ENCODE measurements at places on chromosomes 4 and X.

DNA sequence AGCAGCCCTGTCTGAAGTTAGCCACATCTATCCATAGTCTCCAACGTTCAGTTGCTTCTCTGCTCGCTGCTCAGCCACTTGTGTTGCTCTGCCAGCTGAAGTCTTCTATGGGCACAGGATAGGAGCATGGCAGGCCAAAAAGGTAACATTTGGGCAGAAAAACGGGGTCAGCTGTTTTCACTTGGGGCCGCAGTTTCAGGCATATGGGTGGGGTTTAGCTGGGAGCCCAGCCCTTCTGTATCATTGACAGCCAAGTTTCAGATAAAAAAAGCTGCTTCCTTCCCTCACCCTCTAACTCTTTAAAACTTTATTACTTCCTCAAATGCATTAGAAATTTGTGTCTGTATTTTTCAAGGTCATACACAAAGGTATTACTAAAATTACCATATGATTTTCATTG is 18.4 kb upstream of the MANBA start:
- DNase-seq, result no peak

GRCh38 chr4:53703267-53703655 is 112.0 kb upstream of the LNX1 start:
- DNase-seq, result no peak

GRCh38 chr4:187204389-187204918 is 480.8 kb upstream of the FAT1 start:
- DNase-seq, result no peak

DNA sequence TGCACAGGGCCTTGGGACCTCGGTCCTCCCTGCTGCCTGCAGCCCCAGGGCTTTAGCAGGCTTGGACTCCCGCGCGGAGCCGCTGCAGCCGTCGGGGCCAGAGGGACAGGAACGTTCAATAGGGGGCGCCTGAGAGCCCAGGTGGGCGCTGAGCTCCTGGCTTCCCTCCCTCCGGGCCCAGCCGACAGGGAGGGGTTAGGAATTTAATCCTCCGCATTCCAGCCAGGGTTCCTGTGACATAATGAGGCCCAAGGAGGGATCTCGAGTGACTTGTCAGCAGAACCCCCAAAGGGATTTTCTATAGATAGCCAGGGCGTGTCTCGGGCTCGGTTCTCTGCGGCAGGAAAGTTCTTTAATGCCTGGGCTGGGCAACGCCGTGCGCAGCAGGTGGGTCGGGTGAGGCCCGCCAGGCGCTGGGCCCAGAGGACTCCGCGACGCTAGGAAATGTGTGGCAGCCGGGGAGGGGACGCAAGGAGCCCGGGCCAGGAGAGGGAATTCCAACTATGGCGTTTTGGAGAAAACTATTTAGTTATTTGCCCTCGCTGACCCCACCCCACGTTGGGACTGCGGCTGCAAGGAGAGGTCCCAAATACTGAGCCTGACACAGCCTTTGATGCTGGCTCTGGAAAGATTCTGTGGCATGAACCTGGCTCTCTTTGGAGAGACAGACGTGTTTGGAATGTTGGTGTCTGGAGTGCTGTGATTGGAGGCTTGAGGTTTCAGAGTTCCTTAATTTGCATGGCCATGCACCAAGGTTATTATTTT is 285.2 kb upstream of the GATB start:
- DNase-seq, result no peak

GRCh38 chr4:188110741-188111471 is 1.5 kb upstream of the TRIML2 start:
- no peak for DNase-seq

GRCh38 chr4:35189988-35190613 is 1054.2 kb downstream of the ARAP2 start:
- no peak for DNase-seq

DNA sequence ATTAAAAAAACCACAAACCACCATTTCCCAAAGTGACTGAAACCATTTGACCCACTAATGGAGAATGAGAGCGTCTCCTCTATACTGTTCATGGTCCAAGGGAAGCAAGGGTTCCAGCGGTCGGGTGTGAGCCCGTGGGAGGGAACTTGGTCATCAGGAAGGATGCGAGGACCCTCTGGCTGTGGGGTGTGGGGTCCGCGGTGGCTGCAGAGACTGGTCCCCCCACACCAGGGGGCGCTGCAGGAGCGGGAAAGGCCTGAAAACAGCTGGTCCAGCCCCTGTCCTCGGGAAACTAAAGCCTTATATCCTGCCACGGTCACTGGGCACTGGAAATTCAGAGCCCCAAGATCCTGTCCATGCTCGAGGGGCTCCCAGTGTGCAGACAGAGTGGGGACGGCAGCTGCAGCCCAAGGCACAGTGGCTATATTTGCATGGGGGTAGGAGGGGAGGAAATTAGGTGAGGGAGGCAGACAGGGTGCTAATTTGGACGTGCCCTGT is 4.3 kb downstream of the BLOC1S4 start:
- DNase-seq, result no peak

DNA sequence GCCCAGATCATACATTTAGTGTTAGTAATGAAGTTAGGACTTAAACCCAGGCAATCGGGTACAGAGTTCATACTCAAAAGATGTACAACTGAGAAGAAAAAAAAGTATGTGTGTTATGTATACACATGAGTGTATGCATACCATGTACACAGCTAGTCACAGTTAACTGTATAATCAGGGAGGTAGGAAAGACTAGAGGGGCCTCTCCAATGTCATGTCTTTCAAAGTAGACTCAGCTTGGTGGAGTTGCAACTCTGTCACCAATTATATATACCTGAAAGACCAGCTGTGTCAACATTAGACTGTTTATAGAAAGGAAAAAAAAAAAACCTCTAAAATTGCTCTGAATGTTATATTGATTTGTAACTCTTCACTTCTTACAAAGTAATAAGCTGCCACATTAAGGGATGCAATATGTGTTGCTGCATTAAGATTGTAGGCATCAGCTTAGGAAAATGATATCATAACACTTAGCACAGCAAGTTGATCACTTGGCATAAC is 167.5 kb downstream of the DCTD start:
- no peak for DNase-seq

DNA sequence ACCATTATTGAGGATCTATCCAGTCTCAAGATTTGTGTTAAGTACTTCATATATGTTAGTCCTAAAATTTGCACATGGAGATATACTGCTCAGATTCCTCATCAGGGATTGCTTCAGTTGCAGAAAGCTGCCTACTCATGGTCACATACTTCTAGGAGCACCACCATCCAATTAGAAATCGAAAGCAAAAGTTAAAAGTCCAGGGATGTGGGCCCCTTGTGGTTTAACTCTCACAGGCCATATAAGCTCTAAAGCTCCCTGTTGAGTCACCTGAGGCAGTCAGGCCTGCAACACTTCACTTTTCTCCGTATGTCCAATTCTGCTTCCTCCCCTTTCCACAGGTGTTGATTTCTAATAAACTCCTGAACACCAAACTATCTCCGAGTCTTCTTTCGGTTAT is 84.2 kb downstream of the CNOT6L start:
- DNase-seq, result no peak

DNA sequence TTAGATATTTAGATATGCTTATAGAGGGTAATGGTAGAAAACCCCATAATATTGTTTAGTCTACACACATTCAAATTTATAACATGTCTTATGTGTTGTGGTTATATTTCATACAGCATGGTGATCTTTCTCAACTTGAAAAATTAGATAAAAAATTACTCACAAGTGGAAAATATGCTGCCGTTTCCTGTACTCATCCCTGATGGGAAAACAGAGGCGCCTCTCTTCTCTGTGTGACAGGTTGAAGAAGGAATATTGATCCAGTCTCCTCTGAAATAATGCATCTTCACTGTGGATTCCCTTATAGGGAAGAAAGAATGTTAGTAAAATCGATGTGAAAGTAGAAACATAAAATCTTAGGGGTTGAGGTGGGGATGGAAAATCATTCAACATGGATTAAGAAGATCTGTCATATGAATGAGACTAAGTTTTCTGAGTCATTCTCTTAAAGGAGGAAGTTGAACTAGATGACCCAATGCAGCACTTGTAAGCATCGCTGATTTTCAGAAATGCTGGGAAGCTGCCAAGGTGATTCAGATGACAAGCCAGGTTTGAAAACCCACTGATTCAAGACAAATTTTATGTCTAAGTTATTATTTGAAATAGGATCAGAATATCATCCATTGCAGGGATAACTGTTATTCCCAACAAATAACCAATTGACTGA is 70.7 kb downstream of the ANKRD50 start:
- no peak for DNase-seq

DNA sequence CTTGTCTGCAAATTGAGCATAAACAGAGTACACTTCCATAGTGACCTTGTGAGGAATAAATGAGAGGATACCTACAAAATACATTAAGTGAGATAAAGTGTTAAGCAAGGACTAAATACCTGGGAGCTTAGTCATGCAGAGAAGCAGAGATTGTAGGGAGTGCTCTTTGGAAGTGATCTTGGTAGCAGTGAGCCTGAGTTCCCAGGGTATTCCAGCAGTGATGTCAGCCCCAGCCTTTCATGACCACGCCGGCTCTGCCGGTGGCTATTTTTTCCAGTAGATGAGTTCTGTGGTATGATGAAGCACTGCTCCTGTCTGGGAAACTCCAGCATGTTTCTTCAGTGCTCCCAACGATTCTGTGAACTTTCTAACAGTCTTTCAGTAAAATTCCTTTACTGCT is 391.5 kb upstream of the IGFBP7 start:
- DNase-seq, result peak; percentile 71

DNA sequence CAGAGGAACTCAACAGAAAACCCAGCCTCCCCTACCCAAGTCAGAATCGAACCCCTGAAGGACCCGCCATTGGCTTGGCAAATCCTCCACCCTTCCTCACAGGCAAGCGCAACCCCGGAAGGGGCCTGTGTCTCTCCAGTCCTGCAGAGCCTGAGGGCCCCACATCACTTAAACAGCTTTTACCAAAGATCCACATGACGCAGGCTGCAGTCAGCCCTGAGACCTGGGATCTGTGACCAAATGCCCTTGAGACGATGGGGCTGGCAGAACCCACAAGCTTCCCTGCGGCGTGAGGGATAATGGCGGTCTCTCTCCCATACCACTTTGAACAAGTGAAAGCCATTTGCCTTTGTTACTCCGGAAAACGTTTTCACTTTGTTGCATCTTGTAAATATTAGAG is 54.9 kb downstream of the ACOX3 start:
- no peak for DNase-seq

DNA sequence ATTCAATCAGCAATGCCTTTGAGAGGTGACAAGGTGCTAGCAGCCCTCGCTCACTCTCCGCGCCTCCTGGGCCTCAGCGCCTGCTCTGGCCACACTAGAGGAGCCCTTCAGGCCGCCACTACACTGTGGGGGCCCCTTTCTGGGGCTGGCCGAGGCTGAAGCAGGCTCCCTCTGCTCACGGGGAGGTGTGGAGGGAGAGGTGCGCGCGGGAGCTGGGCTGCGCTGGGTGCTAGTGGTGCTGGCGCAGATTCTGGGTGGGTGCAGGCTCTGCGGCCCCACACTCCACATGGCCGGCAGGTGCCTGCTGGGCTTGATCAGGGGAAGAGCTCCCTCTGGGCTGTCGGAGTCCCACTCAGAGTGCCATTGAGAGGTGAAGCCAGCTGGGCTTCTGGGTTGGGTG is 351.0 kb downstream of the GASK1B start:
- no peak for DNase-seq

DNA sequence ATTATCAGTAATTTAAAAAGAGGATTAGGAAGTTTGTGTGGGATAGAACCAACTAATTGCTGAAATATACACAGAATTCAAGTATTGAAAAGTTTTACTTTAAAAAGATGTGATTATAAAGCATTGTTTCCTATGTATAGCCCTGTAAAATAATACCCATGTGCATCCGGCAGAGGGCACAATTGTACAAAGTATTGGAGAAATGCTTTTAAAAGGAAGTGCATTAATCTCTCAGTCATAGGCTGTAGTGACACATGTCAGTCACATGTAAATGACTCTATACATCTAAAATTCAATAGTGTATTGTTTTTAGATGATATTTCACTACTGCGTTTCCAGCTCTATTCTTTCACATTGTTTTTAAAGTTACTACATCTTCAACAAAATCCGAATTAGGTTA is 9.7 kb upstream of the GEMIN8 start:
- DNase-seq, result no peak

DNA sequence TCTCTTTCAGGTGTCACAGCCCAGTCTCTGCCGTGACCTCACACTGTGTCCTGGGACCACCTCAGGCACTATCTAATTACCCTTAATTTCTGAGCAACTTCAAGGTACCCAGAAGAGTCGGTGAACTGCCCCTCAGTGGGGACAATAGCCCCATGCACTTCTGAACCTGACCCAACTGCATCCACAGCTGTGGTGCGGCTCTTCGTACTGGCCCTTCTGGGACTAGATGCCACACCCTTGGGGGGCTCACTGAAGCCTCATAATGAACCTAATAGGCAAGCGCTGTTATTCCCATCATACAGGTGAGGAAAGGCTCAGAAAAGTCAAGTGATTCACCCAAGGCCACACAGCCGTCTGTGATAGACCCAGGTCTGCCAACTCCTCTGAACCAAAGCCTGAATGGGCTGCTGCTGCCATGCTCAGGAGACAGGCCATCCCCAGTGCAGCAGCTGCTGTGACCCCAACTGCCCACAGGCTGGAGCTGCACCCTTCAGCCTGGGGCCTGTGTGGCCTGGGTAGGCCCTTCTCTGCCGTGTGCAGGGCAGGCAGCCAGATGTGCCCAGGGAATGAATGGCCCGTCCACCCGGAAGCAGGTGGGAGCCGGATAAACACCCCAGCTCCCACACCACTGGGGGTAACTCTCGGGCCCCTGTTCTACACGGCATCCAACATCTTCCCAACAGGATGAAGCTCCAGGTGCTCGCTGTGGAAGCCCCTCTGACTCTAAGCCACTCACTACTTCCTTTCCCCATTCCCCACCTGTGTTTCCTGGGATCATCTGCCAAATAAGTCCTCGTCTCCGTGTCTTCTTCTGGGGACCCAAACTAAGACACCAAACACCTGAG is 35.9 kb downstream of the HMX1 start:
- DNase-seq, result no peak

GRCh38 chr4:60724623-60725022 is 475.5 kb upstream of the ADGRL3 start:
- no peak for DNase-seq

All from spinal cord (tissue), 10 donors.